ENCODE measurements at places on chromosomes 7 and 10.

- no peak for DNase-seq
Observed at GRCh38 chr10:3665316-3665908, 119.6 kb downstream of the KLF6 start.

- DNase-seq, result no peak
Observed at GRCh38 chr7:39709768-39710311, 86.5 kb downstream of the RALA start.

- DNase-seq, result peak; percentile 25
Observed at GRCh38 chr10:7412237-7412927, 1.5 kb upstream of the SFMBT2 start.

- peak; percentile 75 for DNase-seq
Observed at GRCh38 chr7:11341285-11341944, 367.7 kb downstream of the PHF14 start.

DNA sequence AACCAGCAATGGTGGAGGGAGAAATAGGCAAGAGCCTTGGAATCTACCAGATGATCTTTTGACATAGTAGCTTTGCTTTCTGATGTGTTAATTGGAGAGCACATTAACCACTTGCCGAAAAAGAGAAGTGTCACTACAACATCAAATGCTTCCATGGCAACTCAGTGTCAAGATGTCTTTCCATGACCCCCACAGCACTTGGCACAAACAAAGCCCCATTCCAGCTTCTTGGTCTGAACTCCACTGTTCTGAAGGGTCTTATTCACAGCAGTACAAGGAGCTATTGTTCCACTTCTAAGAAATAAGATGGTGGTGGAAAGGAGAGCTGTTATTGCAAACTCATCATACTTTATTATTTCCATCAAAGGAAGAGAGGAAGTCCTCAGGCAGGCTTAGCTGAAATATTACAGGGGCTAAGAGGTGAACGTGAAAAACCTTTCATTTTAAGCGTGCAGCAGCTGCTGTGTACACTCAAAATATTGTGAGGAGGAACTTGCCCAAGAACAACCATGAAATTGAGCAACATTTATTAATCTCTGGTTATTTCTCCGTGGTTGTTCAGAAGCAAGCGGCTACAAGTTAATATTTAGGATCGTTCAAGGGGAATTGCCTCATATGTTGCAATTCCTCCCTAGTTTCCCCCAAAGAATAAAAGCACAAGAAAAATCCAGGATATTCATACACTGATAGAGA lies 354.8 kb upstream of the CELF2 start:
- DNase-seq, result no peak

All from hippocampal formation (tissue), 2 donors.